Stimulated activated CD4-positive, alpha-beta T cell treated with anti-CD3 and anti-CD28 coated beads, Interleukin-15, amount 100 ng/mL, for 24 hours (primary cell): ENCODE measurements at places on chromosomes 16 and 17.

GRCh38 chr17:30517786-30518185, 40.6 kb downstream of the GOSR1 start:
- no peak for DNase-seq

DNA sequence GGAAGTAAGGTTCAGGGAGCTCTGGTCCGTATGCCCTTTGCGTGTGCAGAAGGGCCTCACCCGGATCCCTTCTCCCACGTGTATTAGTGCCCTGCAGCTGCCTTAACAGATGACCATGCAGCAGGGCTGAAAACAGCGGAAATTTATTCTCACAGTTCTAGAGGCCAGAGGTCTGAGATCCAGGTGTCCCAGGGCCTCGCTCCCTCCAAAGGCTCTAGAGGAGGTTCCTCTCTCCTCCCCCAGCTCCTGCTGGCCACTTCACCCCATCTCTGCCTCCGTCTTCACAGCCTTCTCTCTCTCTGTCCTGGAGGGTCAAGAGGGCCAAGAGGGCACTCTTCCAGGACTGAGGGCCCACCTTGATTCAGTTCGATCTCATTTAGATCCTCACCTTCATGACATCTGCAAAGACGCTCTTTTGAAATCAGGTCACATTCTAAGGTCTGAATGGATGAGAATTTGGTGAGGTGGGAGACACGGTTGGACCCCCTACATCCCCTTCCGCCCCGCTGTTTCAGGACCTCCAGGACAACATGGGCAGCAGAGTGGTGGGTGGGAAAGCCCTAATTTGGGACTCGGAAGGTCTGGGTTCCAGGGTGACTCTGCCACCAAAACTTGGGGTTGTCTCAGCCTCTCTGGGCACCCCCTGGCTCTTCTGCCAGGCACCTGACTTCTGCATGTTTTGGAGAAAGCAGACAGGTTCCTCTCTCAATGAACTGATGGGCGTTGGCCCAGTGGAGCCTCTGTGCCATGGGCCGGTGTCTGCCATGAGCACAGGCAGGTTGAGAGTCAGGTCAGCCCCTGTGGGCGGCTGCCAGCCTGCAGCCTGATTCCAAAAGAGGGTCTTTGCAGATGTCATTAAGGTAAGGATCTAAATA, 361.2 kb downstream of the SEC14L1 start:
- no peak for DNase-seq

DNA sequence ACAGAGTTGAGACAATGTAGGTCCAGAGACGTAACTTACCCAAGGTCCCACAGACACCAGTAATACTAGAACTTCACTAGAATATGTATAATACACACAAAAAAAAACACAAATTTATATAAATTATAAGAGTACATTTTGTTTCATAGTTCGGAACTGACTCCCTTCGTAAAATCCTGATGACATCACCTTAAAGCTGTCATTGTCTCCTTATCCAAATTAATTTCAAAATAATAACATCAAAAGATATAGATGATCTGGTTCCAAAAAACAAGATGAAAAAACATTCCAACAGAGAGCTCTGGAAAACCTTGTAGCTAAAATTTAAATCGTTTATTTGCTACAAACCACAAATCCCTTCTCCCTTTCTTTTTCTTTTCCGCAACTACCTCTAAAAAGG, 10.0 kb downstream of the FBXL20 start:
- no peak for DNase-seq

DNA sequence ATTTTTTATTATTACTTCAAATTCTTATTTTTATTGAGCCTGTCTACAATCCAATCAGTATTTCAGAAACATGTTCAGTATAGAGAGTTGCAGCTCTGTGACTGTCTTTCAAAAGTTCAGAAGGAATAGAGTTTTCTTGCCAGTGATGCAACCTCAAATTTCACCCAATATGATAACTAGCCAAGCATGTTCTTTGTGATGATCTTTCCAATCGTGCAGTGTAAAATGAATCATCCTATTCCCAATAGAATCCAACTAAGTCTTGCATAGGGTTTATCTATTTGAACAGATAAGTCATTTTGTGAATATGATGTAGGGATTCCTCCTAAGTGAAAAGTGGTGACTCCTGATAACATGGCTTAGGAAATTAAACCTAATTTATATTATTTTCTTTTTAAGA, 937.8 kb downstream of the KCNJ2 start:
- no peak for DNase-seq

DNA sequence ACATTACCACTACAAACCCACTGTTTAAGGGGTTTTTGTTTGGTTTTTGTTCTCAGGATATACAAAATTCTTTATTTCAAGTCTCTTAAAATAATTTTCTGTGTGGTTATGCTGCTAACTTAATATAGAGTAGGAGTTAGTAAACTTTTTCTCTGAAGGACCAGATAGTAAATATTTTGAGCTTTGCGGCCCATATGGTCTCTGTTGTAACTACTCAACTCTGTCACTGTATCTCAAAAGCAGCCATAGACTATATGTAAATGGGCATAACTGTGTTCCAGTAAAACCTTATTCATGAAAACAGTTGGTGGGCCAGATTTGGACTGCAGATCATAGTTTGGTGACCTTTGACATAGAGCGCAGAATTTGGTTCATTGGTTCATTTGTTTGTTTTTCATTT, 7.2 kb downstream of the TANGO6 start:
- no peak for DNase-seq

DNA sequence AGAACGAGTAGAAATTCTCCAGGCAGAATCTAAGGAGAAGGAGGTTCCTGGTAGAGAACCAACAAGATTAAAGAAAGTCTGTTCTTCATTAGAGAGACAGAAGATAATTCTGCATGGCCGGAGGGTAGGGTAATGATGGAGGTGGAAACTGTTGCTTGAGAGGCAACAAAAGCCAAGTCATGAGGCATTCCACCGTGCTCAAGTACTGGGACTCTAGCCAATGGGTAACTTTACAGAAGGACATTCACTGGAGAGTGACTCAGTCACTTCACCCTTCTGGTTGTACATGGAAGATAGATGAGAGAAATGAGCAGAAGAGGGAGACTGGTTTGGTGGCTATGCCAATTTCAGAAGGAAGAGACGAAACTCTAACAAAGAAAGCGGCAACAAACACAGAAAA, 53.6 kb upstream of the ANKFN1 start:
- no peak for DNase-seq

DNA sequence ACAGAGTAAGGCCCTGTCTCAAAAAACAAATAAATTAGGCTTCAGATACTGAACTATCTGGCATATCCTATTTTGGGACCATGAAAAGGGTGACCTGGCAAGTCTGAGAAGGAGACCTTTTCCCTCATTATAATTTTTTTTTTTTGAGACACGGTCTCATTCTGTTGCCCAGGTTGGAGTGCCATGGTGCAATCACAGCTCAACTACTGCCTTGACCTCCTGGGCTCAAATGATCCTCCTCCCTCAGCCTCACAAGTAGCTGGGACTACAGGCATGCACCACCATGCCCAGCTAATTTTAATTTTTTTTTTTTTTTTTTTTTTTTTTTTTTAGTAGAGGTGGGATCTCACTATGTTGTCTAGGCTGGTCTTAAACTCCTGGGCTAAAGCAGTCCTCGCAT, 37.3 kb downstream of the PLCG2 start:
- no peak for DNase-seq

GRCh38 chr16:51365715-51366114, 214.6 kb upstream of the SALL1 start:
- no peak for DNase-seq

- peak; percentile 74 for DNase-seq
Measured at GRCh38 chr16:528111-529011, 849 bp downstream of the CAPN15 start.

DNA sequence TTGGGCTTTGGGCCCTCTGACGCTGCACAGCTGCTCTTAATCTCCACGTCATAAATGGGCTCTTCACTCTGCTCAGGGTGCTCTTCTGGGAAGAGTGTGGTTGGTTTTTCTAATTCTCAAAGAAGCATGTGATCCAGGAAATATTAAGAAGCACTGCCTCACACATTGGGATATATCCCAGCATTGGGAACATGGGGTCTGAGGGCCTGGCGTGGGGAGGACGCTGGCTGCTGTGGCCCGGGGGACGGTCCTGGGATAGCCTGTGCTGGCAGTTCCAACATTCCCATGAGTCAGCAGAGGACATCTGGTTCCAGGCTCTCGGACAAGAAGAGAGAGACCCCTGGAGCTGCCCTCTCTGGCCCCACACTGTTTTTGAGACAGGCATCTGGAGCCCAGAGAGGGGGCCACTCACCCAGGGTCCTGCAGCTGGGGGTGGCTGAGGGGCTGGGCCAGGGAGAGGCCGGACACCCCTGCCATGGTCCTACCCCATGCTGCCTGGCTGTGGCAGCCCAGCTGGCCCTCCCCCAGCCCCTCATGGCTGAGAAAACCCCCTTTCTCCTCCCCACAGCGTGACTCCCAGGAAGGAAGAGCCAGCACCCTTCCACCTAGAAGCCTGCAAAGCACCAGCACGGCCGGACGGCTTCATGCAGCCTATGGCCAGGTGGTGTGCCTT, 58.8 kb downstream of the NT5M start:
- no peak for DNase-seq

GRCh38 chr16:72467157-72467759, 295.3 kb upstream of the PMFBP1 start:
- DNase-seq = no peak

DNA sequence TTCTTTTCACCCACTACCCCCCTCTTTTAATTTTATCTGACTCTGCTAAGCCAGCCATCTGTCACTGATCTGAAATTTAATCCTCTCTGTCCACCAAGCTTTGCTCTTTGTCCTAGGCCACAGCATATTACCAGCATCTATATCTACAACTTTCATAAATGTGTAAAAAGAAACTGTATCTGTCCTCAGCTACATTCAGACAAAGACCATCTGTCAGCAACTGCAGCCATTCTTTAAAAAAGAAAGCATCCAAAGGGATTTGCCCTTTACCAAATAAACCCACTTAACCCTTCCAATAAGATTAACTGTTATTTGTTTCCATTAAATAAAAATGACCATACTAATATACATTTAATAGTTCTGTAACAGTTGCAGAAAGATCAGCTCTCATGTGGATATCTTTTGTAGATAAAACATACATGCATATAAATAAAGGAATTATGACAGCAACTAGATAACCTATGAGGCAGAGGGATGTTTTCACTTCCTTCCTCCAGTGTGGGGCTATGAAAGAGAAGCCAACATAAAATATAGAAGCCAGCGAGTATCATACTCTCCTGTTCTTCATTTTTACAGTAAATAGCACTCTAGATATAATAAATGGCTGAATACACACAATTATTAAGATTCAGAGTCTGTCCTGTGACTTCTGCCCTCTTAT, 602.5 kb upstream of the SALL1 start:
- DNase-seq = no peak

DNA sequence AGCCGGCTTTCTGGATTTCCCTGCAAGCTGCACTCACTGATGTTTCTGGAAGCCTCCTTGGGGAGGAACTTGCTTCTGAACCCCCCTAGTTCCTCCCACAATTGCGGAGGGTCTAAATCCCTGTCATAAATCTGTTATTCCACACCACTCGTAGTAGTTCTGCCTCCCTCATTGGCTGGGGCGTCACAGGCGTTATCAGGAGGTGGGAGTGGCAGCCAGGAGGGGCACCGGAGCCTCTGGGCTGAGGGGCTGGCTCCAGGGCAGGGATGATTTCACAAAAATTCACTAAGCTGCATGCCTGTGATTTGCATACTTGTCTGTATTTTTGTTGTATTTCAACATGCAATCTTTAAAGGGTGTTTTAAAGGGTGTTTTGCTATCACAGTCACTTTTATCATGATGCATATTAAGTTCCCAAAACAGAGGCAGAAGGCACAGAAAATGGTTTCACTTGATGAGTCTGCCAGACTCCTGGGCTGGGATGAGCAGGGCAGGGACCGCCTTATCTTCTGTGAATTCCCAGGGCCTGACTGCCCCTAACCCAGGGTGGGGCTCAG, 176.2 kb upstream of the FOXF1 start:
- DNase-seq = no peak

DNA sequence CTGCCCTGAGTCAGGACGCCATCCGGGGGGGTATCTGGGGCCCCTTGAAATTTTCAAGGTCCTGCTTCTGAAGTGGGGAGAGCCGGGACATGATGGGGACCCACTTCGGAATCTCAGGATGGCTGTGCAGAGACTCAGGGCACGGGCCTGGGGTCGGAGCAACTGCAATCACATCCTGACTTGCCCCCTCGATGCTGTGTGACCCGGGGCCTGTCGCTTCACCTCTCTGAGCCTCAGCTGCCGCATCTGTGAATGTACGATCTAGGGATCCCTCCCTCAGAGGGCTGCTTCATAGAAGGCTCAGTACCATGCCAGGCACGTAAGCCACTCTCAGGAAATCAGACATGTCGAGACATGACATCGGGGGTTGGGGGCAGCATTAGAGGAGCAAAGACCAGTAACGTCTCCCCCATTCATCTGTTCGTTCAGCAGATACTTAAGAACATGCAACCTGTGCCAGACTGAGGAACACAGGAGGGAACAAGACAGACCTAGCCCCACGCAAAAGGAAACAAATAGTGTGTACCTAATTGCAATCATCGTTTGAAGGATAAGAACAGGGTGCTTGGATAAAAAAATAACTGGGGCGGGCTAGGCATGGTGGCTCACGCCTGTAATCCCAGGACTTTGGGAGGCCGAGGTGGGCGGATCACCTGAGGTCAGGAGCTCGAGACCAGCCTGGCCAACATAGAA, 229.6 kb downstream of the PARN start:
- no peak for DNase-seq

GRCh38 chr17:45307290-45308015, 9.4 kb downstream of the MAP3K14 start:
- DNase-seq = peak; percentile 74

GRCh38 chr16:24580665-24581064, 41.3 kb downstream of the RBBP6 start:
- no peak for DNase-seq

- no peak for DNase-seq
Measured at GRCh38 chr16:9874219-9874618, 308.0 kb downstream of the GRIN2A start.

GRCh38 chr16:89397331-89397861, 93.0 kb downstream of the ANKRD11 start:
- DNase-seq = no peak

- no peak for DNase-seq
Measured at GRCh38 chr16:81067166-81067565, 9.9 kb downstream of the C16orf46 start.

DNA sequence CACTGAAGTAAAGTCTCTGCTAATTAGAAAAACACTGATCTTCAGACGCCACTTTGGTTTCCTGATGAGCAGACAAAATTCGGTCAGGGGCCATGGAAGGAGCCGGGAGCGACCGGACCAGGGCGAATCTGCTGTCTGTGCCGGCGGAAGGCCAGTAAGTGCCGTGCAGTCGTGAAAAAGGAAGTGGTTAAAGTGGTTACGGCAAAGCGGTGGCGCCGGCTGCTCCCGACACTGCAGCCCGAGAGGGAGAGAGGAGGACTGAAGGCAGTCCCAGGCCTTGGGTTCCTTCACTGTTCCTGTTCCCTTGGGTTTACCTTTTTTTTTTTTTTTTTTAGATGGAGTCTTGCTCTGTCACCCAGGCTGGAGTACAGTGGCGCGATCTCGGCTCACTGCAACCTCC, 17.3 kb upstream of the HEXD start:
- DNase-seq = peak; percentile 71

- DNase-seq = no peak
Measured at GRCh38 chr16:82835487-82836155, 208.9 kb downstream of the CDH13 start.
